ENCODE measurements at places on chromosomes 5 and 9.
A peak's percentile ranks its signal among the peaks of the same experiment; 100 is the strongest.

- peak; percentile 81 for DNase-seq
These were observed 438 bp downstream of the SOX30 start for GRCh38 chr5:157651623-157652376.

GRCh38 chr5:33092719-33093118, 348.0 kb upstream of the TARS1 start:
- DNase-seq: no peak

GRCh38 chr5:160747987-160748386, 104.0 kb downstream of the ATP10B start:
- no peak for DNase-seq

DNA sequence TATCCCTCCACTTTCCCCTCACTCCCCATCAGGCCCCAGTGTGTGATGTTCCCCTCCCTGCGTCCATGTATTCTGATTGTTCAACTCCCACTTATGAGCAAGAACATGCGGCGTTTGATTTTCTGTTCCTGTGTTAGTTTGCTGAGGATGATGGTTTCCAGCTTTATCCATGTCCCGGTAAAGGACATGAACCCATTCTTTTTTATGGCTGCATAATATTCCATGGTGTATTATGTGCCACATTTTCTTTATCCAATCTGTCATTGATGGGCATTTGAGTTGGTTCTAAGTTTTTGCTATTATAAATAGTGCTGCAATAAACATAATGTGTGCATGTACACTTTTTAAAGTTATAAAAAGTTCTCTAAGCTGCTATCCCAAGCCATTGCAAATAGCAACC, 75.6 kb downstream of the ERBIN start:
- DNase-seq: no peak

DNA sequence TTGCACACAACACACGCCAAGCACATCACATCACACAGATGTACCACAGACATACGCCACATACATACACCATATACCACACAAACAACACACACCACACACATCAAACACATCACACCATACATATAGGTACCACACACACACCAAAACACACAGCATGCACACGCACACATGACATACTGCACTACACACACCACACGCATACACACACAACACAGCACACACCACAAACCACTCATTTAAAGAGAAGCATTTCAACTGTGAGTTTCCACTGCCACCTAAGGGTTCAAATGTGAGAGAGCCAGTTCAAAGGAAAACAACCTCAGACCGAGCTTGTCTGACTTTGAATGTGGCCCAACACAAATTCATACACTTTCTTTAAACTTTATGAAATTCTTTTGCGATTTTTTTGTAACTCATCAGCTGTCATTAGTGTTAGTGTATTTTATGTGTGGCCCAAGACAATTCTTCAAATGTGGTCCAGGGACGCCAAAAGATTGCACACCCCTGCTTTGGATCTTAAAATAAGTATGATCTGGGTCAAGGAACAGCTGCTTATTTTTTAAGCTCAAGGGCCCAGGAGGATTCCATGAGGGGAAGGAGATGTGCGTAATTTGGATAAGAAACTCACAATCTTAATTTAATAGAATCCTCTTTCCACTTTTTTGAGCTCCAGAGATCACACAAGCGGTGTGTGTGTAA, 494.6 kb downstream of the GADD45G start:
- DNase-seq: no peak

GRCh38 chr5:91486638-91487037, 103.5 kb upstream of the ARRDC3 start:
- DNase-seq: no peak

DNA sequence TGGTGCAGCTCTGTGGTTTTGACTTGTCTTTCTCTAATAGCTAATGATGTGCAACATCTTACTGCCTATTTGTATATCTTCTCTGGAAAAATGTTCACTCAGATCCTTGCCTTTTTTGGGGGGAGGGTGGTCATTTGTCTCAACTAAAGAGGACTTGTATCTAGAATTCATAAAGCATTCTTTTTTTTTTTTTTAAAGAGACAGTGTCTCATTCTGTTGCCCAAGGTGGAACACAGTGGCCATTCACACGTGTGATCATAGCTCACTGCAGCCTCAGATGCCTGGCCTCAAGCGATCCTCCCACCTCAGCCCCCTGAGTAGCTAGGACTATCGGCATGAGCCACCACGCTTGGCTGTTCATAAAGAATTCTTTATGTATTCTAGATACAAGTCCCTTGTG, 33.2 kb downstream of the HABP4 start:
- DNase-seq: no peak

DNA sequence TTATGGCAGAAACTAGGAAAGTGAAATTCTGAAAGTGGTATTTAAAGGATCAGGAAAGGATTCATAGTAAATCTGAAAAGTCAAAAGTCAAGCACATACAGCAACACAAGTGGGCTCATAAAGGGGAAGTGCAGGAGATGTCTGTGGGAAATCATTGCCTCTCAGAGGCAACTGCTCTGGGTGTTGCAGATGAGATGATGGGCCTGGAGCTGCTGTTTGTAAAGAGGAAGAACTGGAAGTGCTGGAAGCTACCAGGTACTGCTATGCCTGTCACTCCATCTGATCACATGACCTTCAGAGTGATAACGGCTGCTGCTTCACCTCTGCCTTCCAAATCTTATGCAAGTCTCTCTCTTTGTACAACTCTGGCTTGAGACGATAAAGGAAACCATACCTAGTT, 55.9 kb downstream of the ADRB2 start:
- no peak for DNase-seq

DNA sequence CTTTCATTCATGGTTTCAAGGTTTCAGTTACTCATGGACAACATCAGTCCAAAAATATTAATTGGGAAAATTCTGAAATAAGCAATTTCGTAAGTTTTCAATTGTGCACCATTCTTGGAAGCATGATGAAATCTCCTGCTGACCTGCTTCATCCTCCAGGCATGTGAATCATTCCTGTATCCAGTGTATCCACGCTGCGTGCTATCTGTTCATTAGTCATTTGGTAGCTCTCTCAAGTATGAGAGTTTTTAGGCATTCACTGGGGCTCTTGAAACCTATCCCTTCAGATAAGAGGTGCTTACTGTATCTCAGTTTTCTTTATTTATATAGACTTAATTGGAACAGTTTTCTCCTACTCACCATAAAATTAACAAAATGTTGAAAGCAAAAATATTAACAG, 293.0 kb downstream of the CDH12 start:
- no peak for DNase-seq

- no peak for DNase-seq
These were observed 22.1 kb upstream of the GRPEL2 start for GRCh38 chr5:149323210-149323609.

DNA sequence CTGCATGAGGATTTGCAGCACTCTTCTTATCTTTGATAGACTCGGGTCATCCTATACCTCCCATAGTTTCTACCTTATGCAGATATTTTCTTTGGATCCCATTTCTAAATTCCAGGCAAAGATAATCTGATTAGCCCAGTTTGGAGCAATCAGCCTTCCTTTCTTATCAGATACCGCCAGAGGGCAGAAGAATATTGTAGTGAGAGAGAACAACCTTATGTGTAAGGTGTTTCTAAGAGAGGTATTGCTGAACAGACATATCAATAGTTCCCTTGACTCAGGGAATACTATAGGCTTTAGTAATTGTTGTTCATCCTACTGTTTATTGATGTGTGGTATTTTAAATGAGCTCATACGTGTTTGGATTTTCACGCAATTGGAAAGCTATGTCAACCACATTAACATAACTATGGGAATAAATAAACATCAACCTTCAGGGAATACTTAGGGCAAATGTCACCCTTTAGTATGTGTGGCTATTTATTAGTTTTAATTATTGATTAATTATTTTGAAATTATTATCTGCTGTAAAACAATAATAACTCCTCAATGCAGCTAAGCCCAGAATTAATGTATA, 1435.2 kb upstream of the CDH9 start:
- DNase-seq: no peak

- DNase-seq: no peak
These were observed 107.1 kb downstream of the CACNA1B start for GRCh38 chr9:137984520-137985257.

DNA sequence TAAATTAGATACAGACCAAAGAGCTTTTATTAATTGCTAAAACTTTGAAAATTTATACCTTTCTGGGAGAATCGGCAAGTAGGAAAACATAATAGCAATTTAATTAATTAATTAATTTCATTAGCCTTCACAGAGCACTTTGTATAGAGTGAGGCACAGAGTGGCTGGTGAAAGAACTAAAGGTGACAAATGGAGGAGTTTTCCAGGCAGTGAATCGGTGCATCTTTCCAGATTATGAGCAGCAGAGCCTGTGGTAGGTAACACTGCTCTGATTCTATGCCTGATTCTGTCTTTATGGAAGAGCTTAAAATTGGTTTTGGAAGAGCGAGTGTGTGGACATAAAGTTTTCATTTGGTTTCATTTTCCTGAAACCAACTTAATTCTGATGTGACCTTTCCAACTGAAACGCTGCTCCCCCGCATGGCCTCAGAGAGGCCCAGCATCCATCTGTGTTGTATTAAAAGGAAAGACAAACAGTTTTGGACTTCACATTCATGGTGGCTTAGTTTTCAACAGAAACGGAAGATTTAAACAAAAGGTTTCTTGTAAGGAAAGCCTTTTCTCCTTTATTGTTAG, 188.9 kb upstream of the RPS23 start:
- DNase-seq: no peak

DNA sequence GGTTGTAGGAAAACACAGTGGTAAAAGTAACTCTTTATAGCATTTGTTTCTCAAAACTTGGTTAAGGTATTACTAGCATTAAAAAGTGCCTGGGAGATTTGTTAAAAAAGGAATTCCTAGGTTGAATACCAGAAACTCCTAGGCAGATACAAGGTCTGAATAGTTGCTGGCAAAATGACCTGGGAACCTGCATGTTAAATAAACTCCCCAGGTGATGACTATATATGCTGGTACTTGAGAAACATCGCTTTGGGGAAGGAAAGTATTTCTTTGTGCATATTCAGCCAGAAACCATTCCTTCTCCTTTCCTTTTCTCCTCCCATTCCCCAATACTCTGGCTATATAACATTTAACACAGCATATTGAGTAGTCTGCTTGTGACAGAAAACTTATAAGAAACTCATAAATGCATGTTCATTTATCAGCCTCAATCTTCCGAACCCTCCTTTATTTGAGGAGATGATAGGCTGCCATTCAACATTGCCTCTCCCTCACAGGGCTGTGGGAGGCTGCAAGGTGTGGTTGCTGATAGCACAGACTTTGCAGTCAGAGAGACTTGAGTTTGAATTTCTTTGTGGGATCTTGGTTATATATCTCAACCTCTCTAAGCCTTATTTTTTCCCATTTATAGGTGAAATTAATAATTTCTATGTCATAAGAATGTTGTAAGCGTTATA, 28.7 kb downstream of the PCSK1 start:
- DNase-seq: no peak

DNA sequence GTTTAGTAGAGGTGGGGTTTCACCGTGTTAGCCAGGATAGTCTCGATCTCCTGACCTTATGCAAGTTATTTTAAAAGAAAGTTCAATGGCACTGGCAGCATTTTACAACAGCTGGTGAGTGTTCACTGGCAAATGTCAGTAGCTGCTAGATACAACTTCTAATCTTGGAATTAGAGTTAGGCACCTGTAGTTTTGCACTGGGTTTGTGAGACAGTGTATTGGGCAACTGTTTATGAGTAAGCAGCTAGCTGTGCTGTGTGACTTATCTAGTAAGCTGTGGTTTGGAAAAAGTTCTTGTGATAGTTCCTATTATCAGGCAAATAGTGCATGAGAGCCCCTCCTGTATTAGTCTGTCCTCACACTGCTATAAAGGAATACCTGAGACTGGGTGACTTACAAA, 61.5 kb downstream of the UBE2QL1 start:
- no peak for DNase-seq

GRCh38 chr5:141915881-141916336, 7.8 kb upstream of the DELE1 start:
- DNase-seq: no peak

DNA sequence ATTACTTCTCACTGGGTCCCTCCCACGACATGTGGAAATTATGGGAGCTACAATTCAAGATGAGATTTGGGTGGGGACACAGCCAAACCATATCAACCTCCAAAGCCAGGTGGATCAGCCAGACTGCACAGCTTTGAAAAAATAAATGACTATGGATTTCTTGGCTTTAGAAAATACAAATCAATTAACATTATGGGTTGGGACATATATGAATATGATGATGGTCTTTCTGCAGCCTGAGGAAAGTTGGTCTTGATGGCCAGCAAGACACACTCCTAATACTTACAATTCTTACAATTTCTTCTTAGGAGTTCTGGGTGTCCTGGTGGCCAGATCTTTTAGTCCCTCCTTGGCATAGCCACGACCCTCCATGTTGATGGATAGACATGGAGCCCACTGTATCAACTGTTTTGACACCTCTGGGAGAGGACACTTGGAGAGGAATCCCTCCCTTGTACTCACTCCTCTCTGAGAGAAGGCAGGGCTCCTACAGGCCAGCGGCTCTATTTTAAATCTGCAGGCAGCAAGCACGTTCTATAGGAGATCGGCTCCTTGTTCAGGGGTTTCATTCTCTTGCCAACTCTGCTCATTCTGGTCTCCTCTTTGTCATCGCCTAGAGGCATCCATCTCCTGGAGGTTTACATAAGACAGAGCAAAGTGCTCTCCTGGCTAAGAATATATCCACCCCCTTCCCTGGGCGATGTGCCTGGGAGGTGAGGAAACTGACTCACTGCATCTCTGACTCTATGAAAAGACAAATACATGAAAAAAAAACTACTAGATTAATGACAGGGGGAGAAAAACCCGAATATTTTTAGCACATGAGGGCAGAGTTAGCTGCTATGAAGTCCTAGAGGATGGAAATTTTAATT, 145.9 kb downstream of the CARTPT start:
- no peak for DNase-seq

- no peak for DNase-seq
These were observed 32.5 kb downstream of the JAKMIP2 start for GRCh38 chr5:147750065-147750464.

DNA sequence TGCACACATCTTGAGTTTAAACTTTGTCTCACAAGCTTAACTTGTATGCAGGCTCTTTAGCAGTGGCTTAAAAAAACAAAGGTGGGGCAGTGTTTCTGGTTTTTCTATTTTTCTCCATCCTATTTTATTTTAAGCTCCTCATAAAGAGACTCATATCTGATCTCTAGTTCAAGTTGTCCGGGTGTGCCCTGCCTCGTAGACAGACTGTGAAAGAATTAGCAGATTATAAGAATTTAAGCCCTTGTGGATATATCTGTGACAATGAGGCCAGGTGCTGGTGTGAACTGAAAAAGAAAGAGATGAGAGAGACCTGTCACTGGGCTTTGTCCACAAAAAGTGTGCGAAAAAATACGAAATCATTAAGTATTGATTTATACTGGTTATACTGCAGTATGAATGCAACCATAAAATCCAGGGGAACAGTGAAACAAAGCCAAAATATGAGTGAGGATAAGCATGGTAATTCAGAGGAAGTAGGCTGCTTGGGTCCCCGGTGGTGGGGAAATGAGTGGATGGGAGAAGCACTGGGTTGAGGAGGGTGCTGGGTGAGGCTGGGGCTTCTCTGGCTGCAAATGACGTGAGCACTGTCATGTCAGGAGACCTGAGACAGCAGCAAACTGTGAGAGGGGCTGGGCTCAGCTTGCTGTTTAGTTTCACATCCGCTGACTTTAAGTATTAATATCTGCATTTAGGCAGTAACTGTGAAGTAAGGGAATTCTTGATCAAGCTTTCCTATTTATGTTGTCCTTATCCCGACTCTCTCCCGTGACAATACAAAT, 179.7 kb upstream of the ANKRD55 start:
- no peak for DNase-seq

Measured in CD4-positive, alpha-beta T cell (primary cell).